ENCODE measurements at places on chromosomes 16 and 17.

DNA sequence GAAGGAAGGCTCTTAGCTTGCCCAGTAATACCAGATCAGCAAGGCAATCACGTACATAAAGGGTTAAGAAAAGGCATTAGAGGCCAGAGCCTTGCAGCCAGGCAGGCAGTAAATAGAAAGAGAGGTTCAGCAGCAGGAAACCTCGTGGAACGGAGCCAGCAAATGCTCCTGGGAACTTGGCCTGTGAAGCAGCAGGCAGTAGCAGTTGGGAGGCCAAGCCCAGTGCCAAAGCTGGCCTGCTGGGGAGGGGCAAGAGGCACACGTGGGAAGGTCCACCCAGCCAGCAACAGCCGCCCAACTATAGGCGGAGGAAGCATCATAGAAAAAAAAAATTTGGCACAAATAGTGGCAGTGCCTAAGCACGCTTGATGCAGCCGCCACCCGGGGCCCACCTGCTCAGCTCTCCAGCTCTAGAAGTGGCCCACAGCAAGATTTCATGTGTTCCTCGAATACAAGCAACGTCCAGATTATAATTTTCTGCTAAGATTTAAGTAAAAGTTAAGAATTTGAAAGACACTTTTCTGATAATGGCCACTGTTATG lies 2339.5 kb downstream of the TP53TG3F start:
- H3K27ac ChIP-seq = no peak overlapping the region
- no peak overlapping the region for H3K4me3 ChIP-seq
- H3K4me1 ChIP-seq = no peaks in the 10 kb centered on the region
- no peaks in the 10 kb centered on the region for H3K27me3 ChIP-seq
- no peak for DNase-seq
- H3K36me3 ChIP-seq = no peaks in the 10 kb centered on the region

DNA sequence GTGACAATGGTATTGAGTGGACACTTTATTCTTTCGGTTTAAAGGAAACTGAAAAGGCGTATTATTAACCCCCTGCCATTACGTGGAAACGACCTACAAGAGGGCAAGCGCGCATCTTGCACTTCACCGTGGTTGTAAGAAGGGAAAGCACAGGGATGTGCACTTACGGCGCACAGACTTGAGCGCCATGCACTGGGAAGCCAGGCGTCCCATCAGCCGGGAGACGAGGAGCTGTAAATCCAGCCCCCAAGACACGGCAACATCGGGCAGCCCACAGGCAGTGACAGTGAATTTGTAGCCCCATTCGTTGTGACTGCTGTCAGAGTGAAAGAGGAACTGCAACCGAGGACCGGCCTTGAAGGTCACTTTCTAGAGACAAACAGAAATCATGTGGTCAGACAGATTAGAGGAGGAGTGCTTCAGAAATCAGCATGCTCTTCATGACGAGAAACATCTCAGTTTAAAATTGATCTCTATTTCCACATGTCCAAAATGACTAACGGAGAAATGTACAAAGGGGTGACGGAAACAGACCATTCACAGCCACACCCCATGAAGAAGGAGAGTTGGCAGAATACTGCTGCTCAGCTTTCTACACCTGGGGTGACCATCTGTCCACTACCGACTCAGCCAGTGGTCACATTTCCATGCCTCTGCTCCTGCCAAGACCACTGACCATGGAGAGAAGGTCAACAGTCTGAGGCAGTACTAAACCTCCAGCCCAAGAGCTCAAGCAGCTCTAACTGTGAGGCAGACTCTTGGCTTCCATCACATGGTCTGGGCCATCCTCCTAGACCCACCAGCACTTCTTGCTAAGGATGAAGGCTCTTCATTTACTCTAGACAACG lies 68.6 kb downstream of the ZZEF1 start:
- H3K27ac ChIP-seq = no peak overlapping the region
- peaks cover 58% of the 10 kb centered on the region for H3K36me3 ChIP-seq
- DNase-seq = no peak
- no peak overlapping the region for H3K4me3 ChIP-seq

GRCh38 chr16:47617732-47618131 lies 156.6 kb downstream of the PHKB start:
- no peak for DNase-seq
- H3K27me3 ChIP-seq = no peaks in the 10 kb centered on the region
- no peaks in the 10 kb centered on the region for H3K4me1 ChIP-seq
- no peak overlapping the region for H3K27ac ChIP-seq

DNA sequence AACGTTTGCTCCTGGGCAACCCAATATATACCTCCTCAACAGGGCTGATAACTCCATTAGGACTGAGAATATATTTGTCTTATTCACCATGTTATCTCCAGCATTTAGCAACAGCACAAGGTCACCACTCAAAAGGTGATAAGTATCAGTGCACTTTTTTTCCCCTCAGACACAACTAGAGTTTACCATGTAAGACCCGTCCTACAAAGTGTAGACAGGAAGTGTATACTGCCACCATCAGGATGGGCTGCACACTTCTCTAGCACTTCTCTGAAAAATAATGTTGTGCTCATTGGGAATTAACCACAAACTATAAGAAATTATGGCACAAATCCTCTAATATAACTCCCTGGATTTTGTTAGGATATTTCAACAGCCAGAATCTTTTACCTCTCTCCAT lies 5.7 kb upstream of the VAT1L start:
- peak; percentile 46 for DNase-seq
- no peak overlapping the region for H3K27ac ChIP-seq
- H3K36me3 ChIP-seq = no peaks in the 10 kb centered on the region
- H3K27me3 ChIP-seq = no peaks in the 10 kb centered on the region
- peaks cover 5% of the 10 kb centered on the region for H3K4me1 ChIP-seq
- H3K4me3 ChIP-seq = no peak overlapping the region

- H3K36me3 ChIP-seq = no peaks in the 10 kb centered on the region
- no peaks in the 10 kb centered on the region for H3K4me1 ChIP-seq
- peak within 1 kb of the TSS; percentile 66 for H3K4me3 ChIP-seq
- DNase-seq = peak; percentile 38
Measured at GRCh38 chr16:28291651-28292626, at the start of gene SBK1. TSS of gene SBK1 (plus strand) at chr16:28292525. CDS start at chr16:28317392, 24,867 bp downstream.

- H3K27me3 ChIP-seq = no peaks in the 10 kb centered on the region
- no peak overlapping the region for H3K27ac ChIP-seq
- no peak for DNase-seq
- H3K4me1 ChIP-seq = peaks cover 27% of the 10 kb centered on the region
- H3K4me3 ChIP-seq = no peak overlapping the region
Measured at GRCh38 chr17:18191967-18192366, 8.3 kb downstream of the ALKBH5 start.

DNA sequence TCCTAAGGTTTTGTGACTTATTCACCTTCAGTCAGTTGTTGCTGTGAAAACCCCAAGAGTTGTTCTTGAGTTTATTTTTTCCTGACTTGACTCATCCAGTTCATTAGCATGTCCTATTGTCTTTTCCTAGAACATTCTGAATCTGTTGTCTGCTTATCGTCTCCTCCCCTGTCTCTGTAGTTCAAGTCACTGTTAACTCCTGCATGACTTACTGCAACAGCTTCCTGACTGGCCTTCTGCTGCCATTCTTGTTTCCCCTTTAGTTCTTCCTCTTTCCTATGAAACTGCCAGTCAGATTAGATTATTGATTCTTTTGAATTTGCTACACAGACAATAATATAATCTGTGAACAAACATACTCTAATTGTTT lies 161.5 kb downstream of the FTO start:
- no peak overlapping the region for H3K27ac ChIP-seq
- no peak overlapping the region for H3K4me3 ChIP-seq
- H3K27me3 ChIP-seq = no peaks in the 10 kb centered on the region
- no peak for DNase-seq
